CD4-positive, alpha-beta T cell treated with Interleukin-1 beta for 1 hour (primary cell): ENCODE measurements at places on chromosomes 6 and 20.

DNA sequence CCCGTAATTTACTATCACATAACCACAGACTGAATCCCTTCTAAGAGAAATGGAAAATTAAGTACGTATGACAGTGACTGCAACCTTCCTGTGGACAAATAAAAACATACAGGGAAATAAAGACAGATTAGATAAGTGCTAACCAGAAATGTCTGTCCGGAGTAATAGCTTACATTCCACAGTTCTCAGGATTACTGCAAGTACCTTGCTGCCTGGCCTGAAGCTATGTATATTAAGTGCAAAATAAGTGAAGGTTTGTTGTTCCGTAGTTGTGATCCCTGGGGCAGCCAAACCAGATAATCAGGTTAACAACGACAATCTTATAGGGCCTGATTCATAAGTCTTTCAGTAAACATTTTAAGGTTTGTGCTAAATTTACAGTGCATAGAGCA, 2.8 kb downstream of the NEDD9 start:
- no peak for DNase-seq

- DNase-seq: no peak
Measured at GRCh38 chr20:32497589-32498224, 87.4 kb downstream of the NOL4L start.

DNA sequence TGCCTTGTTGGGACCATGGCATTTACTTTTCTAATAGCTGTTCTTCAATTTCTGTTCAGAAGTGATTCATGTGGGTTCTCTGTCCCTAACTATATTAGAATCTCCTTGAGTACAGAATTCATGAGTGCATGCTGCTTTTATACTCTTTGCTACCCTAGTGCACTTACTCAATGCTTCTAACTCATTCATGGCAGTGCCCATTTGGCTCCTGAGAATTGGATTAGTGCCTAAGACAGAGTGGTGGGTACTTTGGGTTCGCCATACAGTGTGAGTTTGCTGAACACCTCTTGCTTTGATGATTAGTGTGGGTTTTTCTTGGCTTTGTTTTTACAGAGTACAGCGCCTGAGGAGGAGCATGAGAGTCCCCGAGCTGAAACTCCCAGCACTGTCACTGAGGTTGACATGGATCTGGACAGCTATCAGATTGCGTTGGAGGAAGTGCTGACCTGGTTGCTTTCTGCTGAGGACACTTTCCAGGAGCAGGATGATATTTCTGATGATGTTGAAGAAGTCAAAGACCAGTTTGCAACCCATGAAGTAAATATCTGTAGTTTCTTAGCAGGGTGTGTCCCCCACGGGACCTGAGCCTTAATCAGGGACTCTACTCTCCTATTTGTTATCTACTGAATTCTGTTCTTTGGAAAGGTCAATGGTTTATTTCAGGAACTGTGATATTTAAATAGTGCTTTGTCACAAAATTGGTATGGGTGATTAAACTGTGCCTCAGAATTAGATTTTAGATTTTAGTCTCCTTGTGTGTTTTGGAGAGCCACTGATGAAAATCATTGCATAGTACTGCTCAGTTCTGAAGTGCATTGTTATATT, 150.7 kb downstream of the UTRN start:
- no peak for DNase-seq

DNA sequence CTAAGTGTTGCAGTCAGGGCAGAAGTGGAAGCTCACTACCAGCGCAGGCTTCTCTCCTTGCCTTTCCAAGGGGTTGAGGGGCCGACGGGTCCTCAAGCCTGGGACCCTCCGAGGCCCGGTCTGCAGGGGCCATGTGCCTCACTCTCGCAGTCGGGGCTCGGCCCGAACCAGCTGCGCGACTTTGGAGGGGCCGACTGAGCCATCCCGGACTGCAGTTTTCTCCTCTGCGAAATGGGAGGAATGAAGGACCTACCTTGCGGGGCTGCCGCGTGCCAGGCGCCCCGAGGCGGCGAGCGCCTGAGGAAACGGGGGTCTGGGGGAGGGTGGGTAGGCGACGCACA, 5.6 kb downstream of the LZTS3 start:
- DNase-seq: no peak

GRCh38 chr6:138434925-138435324, 30.9 kb downstream of the HEBP2 start:
- no peak for DNase-seq
